ENCODE measurements at places on chromosomes 16 and 17.

GRCh38 chr17:81075307-81075706 lies 40.4 kb downstream of the BAIAP2 start:
- no peak for DNase-seq

DNA sequence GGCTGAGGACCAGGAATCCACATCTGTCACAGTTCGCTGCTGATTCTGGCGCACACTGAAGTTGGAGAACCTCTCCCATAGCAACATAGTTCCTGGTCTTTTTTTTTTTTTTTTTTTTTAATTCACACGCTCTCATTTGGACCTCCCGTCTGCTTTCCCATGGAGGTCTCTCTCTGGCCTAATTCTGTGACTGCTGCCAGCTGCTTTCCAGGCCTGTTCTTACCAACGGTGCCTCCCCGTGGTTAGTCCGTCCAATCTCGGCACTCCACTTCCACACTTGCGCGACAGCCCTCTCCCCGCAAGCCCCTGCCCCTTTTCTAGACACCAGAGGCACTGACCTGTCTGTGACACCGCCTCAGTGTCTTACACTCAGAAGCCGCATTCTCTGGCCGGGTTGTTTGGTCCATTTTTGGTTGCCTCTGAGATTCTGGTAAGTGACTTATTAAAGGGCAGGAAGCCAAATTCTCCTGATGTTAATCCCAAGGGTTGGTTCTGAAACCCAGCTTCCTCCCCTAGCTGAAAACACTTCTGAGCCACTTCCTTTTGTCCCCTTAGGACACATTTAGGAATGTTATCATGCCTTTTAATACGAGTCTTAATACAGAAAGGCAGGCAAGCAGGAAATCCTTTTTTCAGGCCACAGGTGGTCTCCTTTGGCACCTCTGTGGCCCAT lies 1.1 kb upstream of the AKTIP start:
- no peak for DNase-seq

DNA sequence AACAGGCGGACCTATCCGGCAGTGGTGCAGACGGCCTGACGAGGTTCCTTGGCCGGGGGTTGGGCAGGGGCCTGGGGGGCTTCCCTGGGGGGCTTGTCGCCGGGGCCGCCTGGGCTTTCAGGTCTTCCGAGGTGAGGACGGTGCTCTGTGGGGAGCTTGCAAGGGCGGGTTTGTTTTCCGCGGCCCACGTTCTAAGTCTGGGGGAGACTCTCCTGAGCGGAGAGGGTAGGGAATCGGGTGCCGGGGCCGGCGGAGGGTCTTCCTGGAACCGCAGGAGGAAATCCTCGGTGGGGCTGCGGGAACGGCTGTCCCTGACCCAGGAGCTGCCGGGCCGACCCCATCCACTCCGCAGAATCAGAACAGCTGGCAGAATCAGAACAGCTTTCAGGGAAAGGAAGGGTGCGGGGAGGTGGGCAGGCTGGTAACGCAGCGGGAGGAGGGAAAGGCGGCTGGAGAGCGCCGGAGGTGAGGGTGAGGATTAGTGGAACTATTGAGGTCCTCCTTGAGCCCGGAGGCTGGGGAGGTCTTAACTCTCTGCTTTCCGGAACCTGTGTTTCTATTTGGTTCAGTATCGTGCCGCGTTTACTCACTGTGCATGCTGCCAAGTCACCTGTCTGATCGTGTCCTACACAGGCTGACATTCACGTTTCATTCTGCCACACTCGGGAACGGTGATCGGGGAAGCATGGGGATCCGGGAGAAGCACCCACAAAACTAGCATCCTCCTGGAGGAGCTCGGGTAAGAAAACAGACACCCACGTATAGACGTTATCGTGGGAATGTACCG lies 28.9 kb downstream of the CPSF4L start:
- peak; percentile 9 for DNase-seq

DNA sequence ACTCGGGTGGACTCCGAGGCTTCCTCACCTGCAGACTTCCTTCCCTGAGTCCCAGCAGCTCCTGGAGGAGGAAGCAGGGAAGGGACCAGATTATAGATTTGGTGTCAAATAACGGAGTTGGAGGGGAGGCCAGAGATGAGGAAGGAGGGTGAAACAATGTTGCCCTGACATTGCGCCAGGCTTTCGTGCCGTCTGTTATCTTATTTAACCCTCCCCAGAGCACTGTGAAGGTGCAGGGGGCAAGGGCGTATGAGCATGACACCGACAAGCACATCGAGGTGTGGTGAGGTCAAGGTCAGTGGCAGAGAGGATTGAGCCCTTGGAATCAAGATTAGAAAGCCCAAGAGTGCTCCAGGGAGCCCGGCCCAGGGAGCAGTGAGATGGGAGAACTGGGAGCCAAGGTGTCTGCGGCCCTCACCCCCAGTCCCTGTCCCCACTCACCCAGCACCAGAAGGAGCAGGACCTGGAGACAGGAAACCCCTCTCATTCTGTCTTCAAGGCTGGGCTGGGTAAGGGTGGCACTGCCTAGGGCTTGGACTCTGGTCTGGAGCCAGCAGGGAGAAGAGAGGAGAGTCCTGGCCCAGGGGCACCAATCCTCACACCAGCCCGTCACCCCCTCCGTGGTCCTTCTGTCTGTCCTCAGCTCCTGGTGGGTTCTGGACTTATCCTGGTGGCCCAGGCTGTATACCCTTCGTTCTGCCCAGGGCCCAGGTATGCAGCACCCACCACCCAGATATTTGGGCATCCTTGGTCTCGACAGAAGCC lies 1.1 kb downstream of the PRSS33 start:
- no peak for DNase-seq

GRCh38 chr17:64580384-64581315 lies 73.9 kb downstream of the CEP95 start:
- no peak for DNase-seq

DNA sequence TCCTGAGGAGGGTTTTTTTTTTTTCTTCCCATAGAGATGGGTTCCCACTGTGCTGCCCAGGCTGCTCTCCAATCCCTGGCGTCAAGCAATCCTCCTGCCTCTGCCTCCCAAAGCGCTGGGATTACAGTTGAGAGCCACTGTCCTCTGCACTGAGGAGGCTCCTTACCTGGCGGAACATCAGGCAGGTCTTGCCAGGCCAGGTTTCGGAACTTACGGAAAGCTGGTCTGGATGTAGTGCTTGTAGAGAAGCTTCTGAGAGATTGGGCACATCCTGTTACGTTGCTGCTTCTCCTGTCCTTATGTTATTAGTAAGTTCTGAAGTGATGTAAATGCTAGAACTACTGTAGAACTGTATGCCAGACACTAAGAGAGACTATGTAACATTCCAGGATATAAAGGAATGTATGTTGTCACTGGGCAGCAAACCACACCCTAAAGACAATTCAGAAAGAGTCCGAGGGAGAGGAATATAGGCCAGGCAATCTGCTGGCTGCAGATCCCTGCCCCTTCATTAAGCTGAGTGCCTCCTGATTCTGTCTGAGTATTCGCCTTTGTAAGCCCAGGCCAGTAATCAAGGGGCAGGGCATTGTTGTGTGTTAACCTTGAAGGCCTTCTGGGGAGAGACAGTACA lies 21.1 kb downstream of the ETV4 start:
- no peak for DNase-seq

DNA sequence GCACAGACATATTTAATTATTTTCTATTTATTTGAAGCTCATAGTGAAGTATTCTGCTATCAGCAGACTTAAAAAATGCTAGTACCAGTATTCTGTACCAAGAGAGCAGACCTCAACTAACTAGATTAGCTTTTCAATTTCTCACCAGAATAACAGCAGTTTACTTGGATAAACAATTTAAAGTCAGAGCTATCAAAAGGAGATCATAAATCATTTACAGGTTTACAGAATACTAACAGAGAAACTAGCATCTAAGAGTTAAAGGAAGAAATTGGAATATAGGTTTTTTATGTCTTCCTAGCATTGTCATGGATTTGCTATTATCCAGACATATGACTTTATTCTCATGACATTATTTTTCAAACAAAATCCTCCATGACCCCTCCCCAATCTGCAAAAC lies 3.4 kb downstream of the SPOP start:
- no peak for DNase-seq

GRCh38 chr17:40108970-40109824 lies 8.8 kb upstream of the NR1D1 start:
- no peak for DNase-seq

DNA sequence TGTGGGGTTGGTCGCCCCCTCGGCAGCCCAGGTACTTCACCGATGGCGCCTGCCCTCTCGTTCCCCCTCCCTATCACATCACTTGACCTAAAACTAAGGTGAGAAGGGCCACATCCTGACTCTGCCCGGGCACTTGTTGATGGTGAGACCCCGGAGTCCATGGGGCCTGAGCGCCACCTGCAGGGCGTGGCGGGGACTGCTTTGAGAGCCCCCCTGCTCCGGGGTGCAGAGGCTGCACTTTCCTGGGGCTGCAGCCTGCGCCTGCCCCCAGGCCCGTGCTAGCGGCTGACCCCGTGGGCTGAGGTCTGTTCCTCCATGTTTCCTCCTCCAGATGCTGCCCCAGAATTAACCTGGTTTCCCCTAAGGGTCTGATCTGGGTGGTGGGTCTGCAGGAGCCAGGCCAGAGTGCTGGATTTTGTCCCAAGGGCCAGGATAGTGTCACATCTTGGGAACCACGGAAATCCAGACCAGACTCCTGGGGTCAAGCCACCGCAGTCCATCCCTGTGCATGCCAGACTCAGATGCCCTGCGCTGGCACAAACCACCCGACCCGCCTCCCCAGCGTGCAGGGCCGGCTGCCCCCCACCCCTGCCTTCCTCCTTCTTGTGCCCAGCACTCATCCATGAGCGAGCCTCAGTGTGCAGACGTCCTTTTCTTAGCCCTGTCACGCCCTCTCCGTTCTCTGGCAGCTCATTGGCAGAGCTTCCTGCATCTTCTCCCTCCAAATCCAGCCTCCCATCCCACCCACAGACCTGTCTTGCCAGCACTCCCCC lies 2.7 kb downstream of the NDUFAF8 start:
- peak; percentile 55 for DNase-seq

GRCh38 chr16:84656649-84657048 lies 8.3 kb downstream of the KLHL36 start:
- DNase-seq = no peak

DNA sequence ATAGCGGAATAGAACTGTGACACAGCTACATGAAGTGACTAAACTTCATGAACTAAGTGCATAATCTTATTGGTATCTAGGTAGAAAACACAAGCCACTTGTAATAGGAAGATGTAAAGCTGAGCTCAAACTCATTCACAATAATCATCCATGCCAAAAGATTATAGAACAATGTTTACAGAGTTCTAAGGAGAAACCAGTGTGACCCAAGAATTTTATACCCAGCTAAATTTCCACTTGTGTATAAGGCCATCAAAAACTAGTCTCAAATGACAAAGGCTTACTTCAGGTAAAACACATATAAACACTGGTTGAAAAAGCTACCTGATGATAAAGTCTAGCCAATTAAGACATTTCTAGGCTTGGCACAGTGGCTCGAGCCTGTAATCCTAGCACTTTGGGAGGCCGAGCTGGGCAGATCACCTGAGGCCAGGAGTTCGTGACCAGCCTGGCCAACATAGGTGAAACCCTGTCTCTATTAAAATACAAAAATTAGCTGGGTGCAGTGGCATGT lies 16.9 kb upstream of the CPD start:
- no peak for DNase-seq

DNA sequence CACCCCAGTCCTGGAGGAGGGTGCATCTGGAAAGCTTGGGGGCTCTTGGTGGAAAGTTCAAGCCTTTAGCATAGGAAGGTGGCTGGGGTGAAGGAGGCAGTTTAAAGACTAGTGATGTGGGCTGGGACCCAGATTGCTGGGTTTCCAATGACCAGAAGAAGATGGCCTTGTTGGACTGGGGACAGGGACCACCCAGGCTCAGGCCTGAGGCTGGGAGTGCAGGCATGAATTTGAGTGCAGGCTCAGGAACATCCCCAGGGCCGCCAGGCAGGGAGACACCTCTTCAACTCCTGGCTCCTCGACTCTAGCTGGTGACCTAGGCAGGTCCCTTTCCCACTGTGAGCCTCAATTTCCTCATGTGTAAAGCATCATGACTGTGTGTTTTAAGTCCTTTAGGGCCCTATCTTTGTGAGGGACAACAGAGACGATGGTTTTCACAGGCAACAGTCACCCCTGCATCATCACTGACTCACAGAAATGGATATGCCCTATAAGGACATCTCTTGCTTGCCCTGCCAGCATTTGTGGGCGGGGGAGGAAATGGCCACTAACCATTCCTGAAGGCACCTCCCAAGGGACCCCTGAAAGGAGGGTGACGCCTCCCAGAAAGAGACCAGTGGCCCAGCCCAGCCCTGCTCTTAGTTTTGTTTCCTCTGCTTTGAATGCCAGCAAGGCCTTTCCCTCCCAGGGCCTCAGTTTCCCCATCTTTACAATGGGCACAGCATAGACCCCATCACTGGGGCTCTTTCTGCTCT lies 11.1 kb downstream of the NLRC5 start:
- no peak for DNase-seq

DNA sequence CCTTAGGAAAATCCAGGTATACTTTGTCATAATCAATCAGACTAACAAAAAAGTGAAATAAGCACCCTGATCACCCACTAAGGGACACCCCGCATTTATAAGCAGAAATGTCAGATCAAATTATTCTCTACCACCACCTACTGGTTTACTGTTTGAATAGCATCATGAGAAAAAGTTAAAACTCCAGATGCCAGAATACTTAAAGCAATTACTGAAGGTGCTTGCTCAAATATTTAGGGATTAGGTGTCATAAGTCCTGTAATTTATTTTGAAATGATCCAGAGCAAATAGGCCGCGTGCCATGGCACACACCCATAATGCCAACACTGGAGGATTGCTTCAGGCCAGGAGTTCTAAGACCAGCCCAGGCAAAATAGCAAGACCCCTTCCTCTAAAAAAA lies 2.3 kb downstream of the TOP2A start:
- DNase-seq = no peak

- DNase-seq = no peak
Measured at GRCh38 chr17:40611840-40612474, 35.7 kb downstream of the SMARCE1 start.

- no peak for DNase-seq
Measured at GRCh38 chr17:77696151-77696720, 262.3 kb upstream of the TNRC6C start.

DNA sequence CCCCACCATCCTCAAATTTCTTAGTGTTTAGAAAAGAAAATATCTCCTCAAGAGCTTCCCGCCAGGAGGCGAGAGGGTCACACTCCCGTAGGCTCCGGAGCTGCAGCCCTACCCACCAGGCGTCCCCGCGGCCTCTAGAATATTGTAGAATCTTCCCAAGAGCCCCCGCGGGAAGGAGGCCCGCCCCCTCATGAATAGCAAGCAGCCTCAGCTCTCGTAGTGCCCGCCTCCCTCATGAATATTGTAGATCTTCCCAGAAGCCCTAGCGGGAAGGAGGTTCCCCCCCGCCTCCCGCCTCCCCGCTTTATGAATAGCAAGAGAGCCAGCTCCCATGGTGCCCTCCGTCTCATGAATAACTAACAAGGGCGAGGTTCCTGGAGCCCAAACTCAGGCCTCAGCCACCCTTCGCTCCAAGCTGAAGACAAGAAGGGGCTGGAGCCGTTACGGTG lies at the start of gene FBXO47:
Gene FBXO47, minus strand, starts transcription at position 114 of the 449 bp plus-strand sequence. CDS start 4,378 bp downstream, outside the sequence.
- peak; percentile 71 for DNase-seq

- no peak for DNase-seq
Measured at GRCh38 chr17:79690466-79690865, 40.3 kb upstream of the ENPP7 start.

DNA sequence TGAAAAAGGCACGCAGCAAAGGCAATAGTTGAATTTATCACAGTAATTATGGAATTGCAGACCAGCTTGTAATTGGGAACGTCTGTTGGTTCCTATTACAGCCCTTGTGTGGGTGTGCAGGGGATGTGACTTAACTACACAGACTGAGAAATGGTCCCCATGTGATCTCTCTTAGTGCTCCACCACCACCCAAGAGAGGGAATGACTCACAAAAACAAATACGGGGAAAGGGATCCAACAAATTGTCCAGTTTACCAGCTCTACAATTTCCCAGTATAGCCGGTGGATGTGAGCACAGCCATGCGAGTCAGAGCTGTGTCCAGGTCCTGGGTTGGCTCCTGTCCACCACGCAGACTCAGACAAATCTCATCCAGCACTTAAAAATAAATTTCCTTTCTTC lies 337.9 kb downstream of the GRIN2A start:
- DNase-seq = no peak
